ENCODE measurements at places on chromosomes 7 and 10.

DNA sequence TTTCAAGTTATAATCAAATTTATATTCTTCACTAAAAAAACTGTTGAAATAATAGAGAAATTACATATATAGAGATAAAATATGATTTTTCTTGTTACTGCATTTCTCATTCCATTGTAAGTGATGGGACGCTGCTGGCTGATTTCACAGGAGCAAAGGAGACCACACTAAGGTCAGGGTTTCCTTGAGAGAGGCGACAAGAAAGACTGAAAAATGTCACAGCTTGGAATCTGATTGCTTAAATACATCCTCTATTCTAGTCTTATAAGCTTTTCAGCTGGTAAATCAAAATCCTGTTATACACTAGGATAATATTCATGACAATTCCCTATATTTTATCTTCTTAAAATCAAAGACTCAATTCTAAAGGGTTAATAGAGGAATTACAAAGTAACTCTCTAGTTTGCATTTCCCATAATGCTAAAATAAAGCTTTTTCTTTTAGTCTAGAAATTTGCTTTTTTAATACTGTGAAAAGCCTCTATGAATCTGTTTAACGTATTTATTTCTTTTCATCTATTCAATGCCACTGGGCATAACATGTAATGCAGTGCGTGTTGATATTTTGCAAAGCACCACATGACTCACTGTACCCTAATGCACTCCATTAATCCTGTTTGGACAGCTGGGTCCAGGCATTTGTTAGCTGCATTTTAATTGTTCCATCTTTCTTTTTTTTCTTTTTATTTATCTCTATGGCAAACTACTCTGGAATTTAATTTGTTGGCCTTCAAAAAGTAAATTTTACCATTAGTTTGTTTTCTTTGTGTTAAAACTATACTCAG, 81.7 kb downstream of the RNF32 start:
- no peak for DNase-seq

DNA sequence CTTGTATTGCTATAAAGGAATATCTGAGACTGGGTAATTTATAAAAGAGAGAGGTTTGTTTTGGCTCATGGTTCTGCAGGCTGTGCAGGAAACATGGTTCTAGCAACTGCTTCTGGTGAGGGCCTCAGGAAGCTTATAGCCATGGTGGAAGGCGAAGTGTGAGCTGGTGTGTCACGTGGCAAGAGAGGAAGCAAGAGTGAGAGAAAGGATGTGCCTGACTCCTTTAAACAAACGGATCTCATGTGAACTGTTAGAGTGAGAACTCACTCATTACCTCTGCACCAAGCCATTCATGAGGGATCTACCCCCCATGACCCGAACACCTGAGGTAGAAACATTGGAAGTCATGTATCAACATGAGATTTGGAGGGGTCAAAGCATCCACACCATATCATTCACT, 7.7 kb upstream of the ITPRIP start:
- no peak for DNase-seq

- no peak for DNase-seq
Measured at GRCh38 chr10:125011171-125011925, 69.4 kb downstream of the ZRANB1 start.

GRCh38 chr10:51472154-51472553, 227.2 kb downstream of the CSTF2T start:
- DNase-seq, result no peak

DNA sequence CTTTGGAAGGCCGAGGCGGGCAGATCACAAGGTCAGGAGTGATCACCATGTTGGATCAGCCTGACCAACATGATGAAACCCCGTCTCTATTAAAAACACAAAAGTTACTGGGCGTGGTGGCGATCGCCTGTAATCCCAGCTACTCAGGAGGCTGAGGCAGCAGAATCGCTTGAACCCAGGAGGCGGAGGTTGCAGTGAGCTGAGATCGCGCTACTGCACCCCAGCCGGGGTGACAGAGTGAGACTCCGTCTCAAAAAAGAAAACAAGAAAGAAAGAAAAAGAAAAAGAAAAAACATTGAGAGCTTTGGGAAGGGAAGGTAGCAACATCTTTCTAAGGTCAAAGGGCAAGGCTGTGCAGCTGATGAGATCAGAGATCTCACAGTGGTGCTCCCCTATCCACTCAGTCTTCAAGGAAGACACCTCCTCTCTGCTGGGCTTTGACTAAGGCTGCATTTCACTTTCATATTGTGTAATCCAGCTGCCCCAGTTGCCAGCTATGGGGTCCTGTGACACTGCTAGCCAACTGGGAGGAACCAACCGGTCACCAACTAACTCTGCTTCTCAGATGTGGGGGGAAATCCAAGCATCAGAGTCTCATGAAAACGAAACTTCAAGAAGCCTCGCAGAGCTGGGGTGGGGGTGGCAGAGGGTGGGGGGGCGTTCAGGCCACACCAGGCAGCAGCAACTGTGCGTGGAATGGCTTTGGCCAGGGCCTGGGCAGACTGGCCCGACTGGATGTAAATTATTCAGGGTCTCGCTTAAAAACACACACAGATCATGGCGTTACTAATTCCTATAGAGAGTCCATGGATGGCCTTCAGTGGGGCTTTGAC, 1.5 kb downstream of the IL15RA start:
- no peak for DNase-seq

DNA sequence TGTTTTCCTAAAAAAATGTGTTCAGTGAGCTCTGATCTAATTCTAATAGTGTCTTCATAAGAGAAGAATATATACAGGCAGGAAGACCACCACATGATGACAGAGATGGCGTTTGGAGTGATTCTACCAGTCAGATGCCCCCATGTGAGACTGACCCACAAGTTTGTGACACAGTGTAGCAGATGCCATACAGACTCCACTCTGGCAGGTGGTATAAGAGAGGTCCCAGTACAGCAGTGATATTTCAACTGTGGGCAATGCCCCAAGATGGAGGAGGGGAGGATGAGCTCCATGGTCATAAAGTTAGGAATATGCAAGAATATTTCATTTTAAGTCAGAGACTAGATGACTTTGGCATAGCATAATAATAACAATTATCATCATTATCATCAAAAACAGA, 1022.6 kb downstream of the KCNMA1 start:
- DNase-seq, result no peak

All from SK-MEL-5 (cell line).